ENCODE measurements at places on chromosomes 3 and 15.

GRCh38 chr3:142087676-142088075, 61.7 kb downstream of the TFDP2 start:
- no peak for DNase-seq

DNA sequence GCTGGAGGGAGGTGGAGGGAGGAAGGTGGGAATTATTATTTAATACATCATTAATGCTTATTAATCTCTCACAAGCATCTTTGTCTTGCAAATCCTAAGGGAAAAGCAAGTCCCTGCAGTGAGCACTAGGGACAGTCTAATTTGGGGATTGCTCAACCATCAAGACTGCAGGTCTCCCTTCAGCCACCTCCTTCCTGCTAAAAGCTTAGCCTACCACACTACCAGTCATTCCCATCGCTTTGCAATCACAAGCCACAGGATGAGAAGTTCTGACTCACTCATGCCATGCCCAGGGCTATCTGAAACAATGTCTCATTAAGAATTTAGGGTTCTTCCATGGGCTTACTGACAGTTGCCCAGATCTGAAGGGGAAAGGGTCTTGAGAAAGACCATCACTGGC, 51.0 kb upstream of the EIF1B start:
- DNase-seq = no peak

GRCh38 chr3:188326111-188326510, 172.2 kb downstream of the LPP start:
- DNase-seq = no peak

GRCh38 chr3:64954995-64955636, 267.3 kb upstream of the ADAMTS9 start:
- DNase-seq = no peak

- DNase-seq = no peak
Measured at GRCh38 chr3:139440639-139441556, 35.4 kb downstream of the RBP2 start.

GRCh38 chr3:123743121-123743520, 141.0 kb downstream of the MYLK start:
- no peak for DNase-seq

GRCh38 chr15:87461631-87462030, 794.9 kb downstream of the NTRK3 start:
- no peak for DNase-seq

DNA sequence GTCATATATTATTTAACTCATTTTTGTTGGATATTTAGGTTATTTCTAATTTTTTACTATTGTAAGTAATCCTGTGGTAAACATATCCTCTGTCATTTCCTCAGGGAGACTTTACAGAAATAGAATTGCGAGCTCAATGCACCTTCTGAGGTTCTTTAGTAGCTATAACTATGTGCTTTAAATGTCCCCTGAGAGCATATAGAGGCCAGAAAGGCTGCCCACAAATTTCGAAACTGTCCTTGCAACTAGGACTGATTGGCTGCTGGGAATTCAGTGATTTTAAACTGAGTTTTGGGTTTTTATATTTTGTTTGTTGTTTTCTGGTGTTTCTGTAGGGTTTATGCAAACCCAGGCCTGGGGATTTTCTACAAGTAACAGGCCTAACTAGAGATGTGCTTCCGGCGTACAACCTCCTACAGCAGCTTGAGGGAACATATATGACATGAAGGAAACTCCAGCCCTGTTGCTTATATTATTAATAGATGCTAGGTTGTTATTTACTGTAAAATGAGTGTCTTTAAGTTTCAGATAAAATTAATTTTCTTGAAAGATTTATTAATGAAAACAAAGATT, 29.1 kb upstream of the P4HTM start:
- DNase-seq = no peak

- DNase-seq = no peak
Measured at GRCh38 chr15:69303337-69304181, 4.8 kb downstream of the PAQR5 start.

- no peak for DNase-seq
Measured at GRCh38 chr3:114221881-114222264, 15.5 kb downstream of the ZNF80 start.

DNA sequence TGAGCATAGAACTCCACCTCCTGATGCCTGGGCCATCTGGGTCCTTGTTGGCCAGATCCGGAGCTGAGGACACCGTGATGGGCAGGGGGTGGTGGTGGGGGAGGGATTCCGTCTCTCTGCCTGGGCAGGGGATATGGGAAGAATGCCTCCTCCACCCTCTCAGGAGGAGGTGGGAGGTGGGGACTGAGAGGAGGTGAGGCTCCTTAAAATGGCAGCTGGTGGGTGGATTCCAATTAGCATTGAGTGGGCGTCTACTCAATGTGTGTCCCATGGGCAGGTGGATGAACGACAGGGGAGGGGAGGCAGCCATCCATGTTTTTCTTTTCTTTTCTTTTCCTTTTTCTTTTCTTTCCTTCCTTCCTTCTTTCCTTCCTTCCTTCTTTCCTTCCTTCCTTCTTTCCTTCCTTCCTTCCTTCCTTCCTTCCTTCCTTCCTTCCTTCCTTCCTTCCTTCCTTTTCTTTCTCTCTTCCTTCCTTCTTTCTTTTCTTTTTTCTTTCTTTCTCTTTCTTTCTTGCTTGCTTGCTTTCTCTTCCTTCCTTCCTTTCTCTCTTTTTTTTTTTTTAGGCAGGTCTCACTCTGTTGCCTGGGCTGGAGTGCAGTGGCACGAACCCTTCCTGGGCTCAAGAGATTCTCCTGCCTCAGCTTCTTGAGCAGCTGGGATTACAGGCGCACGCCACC, 5.0 kb downstream of the SLC28A1 start:
- DNase-seq = no peak

- DNase-seq = no peak
Measured at GRCh38 chr15:36210426-36210825, 369.0 kb upstream of the CDIN1 start.

DNA sequence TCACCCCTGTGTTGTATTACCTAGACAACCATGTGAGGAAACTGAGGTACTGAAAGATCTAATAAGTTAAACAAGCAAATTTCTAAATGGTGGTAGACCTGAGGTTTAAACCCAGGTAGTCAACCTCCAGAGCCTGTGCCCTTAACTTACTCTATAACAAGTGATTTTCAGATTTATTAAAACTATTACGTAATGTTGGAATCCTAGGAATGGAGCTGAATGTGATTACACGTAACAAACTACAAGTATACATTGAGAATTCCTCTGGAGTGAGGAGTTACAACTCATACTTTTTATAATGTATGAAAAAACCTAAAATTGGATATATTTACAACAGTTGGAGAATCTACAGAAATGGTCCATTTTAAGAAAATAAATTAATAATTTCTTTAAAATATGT, 18.0 kb downstream of the FAM98B start:
- no peak for DNase-seq

DNA sequence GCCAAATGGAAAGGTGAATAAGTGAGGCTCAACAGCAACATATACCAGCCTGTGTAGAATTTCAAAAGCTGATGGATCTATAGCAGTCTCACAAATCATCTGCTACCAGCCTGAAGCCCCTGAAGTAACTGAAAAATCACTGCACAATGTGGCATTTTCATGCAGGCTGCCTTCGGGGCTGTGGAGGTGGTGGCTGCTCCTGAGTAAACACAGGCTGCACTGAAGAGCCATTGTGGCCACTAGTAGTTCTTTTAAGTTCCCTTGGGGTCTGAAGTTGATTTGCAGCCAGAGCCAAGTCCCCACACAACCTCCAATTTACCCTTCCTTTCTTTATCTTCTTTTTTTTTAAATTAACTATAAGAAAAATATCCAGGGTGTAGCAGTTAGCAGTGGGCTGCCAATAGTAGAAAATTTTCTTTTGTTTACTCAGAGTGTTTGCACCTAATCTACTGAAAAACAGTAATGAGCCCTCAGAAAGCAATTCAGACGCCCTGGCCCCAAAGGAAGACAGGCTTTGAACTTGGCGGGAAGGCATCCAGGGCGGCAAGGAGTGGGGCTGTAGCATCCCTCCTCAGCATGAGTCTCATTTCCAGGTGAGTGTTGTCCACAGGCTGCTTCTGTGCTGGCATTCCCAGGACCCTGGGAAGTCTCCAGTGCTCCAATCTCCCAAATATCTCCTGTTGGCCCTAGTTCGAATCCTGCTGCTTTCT, 13.3 kb upstream of the SUSD5 start:
- no peak for DNase-seq

DNA sequence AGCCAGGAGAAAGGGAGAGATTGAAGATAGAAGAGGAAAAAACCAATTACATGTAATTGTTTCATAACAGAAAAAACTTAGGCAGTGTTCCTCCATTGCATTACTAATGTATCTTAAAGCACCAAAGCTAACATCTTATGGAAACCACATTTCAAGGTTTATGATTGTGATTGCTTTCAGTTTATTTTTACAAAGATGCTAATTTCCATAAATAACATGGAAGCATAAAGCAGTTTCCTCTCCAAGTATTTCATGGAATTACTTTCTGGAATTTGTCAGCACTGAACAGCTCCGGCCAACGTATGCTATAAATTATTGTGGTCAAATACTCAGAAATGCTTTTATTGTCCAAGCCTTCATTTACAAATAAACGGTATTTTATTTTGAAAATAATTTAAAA, 11.6 kb downstream of the ADAMTSL3 start:
- no peak for DNase-seq
